ENCODE measurements at places on chromosomes 5 and 9.

DNA sequence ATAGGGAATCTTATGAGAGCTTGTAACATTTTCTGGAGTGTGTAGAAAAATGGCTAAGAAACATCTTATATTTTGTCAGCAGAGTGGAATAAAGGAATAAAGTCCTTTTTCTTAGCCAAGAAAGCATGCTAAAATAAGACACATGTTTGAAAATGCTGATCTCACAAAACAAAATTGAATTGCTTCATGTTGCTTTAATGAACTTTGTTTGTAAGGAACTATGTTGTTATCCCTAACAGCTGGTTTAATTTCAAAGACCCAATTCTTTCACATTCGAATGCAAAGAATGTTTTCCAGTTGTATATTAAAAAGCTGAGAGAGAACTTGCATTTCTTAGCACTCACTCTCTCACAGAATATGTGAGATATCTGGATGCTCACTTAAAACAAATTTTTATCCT, 107.6 kb downstream of the MUSK start:
- DNase-seq, result no peak

DNA sequence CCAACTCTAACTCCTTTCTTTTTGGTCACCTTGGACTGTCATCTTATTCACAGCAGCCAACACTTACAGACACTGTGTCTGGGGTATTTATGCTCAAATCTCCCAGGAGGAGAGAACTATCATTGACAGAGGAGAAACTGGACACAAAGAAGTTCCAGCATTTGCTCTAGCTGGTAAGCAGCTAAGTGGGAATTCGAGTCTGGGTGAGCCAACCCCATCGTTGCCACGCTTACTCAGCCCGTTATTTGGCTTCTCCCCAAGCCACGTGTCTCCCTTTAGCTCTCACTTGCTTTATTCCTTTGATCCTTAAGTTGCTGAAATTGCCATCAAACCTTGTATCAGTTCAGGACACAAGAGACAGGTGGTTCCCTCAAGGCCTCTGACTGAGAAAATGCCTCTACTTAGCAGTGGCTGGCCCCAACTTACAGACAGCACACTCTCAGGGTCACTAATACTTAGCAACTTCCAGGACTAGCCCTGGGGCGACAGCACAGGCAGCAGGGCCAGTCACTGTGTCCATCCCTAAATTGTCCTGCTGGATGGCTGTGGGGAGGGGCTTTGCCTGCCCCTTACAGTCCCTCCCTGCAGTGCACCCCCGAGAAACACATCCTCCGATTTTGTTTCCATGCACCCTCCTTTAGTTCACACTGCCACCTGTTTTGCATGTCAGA, 1.4 kb downstream of the SLC36A2 start:
- DNase-seq, result no peak

DNA sequence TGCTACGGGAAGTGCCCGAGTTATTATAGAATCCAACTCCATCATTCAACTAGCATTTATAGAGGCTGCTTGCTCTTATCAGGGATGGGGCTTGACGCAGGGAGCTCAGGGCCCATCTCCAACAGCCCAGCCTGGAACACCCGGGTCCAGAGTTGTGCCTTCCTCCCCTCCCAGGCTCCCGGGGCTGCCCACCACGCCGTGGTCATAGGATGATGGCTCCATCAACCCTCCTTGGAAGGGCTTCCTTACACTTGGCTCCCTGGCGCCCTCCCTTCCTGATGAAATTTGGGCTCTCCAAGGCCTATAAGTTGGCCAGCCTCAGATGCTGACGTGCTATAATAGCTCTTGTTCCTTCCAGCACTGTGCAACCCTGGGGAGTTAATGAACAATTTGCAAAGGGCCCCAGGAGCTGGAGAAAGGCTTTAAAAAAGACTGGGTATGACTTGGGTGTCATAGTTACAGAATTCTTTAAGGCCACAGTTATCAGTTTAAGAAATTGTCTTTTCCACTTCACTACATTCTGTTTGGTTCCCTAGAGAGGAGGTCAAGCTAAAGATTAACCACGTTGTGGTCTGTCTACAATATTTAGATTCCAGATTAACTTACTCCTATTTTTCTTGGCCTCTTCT, 42.5 kb upstream of the GADD45G start:
- DNase-seq, result no peak

DNA sequence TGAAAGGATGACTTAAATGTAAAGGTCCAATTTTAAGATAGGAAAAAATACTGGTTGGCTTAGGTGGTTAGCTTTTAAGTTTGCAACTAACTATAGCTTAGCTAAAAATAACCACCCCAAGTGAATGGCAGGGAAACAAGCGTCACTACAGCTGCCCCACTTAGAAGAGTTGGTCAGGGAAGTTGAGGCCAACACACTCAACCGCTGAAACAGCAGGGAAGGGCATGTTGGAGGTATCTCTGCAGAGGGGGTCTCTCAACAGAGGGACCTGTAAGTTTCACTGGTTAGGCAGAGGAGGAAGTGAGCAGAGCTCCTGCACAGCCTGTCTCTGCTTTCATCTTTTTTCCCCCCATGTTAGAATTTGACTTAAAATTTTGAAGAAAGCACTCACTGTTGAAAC, 75.3 kb downstream of the LHFPL2 start:
- DNase-seq, result no peak

DNA sequence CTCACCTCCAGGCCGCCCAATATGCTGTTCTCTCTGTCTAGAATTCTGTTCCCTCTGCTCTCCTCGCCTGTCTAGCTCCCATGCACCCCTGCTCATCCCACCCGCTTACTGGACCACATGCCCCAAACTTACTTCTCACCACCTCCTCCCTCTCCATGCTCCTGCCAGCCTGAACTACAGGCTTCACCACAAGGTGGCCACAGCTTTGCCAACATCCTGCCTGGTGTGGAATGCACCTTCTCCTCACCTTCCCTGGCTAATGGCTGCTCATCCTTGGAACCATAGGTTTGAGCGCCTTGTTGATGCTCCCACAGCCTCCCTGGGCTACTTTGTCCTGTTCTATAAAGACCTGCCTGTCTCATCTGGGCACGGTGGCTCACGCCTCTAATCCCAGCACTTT, 9.6 kb downstream of the LAMC3 start:
- no peak for DNase-seq

- DNase-seq, result no peak
Observed at GRCh38 chr5:66874004-66874403, 277.8 kb downstream of the MAST4 start.

- DNase-seq, result no peak
Observed at GRCh38 chr5:66828046-66828547, 231.9 kb downstream of the MAST4 start.

- DNase-seq, result no peak
Observed at GRCh38 chr9:81559197-81559596, 130.2 kb downstream of the TLE1 start.

DNA sequence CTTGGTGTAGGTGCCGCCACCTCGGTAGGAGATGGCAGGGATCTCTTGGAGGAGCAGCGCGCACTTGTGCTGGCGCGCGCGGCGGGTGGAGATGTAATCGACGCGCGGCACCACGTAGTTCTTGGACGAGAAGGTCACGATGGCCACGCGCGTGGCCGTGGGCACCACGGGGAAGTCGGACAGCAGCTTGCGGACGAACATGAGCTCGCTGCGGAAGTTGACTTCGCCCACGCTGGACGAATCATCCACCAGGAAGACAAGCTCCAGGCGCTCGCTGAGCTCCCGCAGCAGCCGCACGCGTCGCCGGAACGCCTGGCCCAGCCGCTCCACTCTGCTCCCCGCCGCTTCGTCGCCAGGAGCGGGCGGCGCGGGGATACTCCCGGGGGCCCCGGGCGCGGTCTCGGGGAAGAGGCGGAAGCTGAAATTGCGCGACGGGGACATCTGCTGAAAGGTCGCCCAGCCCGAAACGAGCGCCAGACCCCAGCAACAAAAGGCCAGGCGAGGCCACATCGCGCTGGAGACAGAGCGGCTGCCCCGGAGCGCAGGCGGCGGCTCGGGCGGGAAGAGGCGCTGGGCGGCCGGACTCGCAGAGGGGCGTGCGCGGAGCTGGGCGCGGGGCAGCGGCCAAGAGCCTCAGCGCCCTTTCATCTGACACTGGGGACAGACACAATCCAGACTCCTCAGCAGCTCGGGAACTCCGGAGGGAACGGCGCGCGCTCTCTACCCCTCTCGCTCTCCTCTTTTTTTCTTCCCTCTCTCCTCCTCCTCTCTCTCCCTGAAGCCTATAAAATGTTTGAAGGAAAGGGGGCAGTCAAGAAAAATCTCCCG, at the start of gene SVEP1:
TSS of gene SVEP1 (minus strand) at position 708 of the 828 bp plus-strand sequence. CDS start at position 510, 198 bp downstream.
- DNase-seq, result peak; percentile 14

- no peak for DNase-seq
Observed at GRCh38 chr5:87361031-87361445, 51.7 kb downstream of the CCNH start.

DNA sequence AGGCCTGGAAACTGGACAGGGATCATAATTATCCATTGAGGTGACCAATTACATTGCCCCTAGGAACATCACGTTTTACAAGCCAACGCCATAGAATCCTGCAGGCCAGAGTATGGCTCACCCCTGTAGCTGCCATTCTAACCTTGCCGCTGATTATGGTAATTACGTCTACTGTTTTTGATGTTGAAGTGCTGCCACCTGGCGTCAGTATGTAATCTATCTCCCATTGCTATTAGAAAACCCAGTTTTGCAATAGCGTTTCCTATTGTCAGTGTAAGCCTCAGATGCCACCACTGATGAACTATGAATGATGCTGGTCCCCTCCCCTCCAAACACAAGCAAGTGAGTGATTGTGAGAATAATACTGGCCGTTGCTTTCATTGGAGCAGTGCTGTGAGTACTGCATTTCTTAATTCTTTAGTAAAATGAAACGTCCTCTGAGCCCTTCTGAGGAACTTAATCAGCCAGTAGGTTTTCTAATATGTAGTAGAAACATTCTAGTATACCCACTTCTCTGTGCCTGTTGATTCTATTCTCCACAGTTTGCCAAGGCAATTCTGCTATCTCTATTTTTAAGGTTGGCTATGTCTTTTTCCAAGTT, 100.5 kb upstream of the NMUR2 start:
- DNase-seq, result peak; percentile 40

- DNase-seq, result no peak
Observed at GRCh38 chr5:171612749-171613148, 172.9 kb upstream of the SMIM23 start.

- DNase-seq, result no peak
Observed at GRCh38 chr5:52811067-52811749, 23.5 kb downstream of the ITGA1 start.

DNA sequence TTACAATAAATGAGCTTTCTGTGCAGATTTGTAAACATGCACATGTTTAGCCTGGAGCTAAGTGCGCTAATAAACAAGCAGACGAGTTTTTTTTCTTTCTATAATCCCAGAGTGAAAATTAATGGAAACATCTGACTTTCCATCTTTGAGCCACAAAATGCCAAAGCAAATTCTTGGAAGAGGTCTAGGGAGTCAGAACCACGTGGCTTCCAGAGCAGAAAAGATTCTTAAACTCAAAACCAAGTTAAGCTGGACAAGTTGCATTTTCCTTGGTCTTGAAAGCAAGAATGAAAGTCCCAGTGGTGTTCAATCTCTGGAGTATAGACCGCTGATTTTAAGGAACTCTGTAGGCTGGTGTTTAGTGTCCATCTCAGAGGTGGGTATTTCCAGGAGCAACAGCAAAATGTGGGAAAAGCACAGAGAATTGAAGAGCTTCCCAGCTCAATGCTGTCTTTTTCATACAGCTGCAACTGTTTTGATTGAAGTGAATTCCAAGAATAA, 71.4 kb downstream of the MYO10 start:
- peak; percentile 92 for DNase-seq

DNA sequence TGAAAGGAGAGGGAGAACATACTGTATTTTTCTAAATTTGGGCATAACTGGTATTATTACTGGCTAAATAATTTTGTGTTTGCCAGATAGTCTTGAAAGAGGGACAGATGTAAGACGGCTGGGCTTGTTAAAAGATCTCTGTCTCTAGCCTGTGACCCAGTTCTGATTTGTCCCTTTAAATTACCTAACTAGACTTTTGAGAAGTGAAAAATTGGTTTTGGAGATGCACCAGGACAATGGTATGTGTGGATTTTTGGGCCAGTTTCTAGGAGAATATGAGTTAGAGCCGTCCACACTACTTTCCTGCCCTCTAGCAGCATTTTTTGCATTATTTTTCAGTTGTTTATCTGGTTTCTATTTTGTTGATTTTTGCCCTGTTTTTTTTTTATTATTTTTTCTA, 33.5 kb downstream of the LNPEP start:
- no peak for DNase-seq

GRCh38 chr9:69937833-69938535, 105.7 kb upstream of the MAMDC2 start:
- no peak for DNase-seq

DNA sequence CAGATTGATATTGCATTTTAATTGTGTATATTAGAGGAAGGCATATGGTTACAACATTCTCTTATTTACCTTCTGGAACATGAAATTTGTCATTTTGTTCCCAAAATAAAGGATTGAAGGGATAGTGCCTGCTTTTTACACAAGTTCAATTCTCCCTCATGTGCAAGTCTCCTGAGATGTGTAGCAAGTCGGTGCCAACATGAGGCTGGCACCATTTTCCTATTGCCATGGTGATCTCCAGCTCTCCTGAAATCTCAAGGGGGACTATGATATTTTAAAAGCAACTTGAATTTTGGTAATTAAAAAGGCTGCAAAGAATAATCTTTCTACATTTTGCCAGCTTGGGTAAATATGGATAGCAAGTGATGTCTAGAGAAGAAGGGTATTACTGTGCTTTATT, 693.3 kb upstream of the WWC1 start:
- no peak for DNase-seq

GRCh38 chr5:68531970-68532369, 316.4 kb downstream of the PIK3R1 start:
- DNase-seq, result no peak

- DNase-seq, result no peak
Observed at GRCh38 chr5:9622971-9623421, 7.2 kb downstream of the TAS2R1 start.

DNA sequence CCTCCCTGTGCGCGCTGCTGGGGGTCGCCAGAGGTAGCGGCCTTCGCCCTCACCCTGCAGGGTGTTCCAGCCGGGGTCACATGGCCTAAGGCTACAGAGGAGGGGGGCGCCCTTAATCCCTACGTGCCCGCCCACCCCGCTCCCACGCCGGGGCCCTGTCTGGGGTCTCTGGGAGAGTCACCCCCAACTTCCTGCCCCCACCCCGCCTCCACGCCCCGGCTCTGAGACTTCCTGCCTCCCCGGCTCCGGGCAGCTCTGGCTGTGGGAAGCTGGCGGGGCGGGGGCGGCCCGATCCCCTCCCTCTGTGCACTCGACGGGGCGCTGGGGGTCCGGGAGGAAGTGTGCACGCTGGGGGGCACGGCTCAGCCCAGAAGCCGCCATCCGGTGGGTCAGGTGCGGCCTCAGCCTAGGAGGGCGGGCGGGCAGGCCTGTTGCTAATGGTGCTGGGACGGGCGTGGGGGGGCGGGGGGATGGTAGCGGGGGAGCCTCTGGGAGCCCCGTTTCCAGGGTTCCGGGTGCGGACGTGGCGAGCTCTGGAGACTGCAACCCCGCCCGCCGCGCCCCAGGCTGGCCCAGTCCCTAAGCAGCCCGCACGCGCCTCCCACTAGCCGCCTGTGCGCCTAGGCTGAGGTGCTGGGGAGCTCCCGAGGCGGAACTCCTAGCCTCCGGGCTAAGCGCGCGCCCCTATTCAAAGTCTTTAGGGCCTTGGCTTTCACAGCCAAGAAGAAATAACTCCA, 61.6 kb downstream of the CXXC5 start:
- DNase-seq, result no peak

GRCh38 chr5:14105718-14106410, 37.3 kb upstream of the TRIO start:
- peak; percentile 48 for DNase-seq

All from foreskin melanocyte (primary cell).